Renal pelvis (tissue), 12 donors: ENCODE measurements at places on chromosomes 1 and 21. TPM values are rescaled to one million over a fixed set of nuclear protein-coding genes. Genes with fewer than 3 reads are reported as not detected.

RAB42 gene
- polyA plus RNA-seq: 2.6 TPM

- DNase-seq: no peak
Observed at GRCh38 chr1:150484431-150484830, 2.8 kb upstream of the TARS2 start.

- DNase-seq: no peak
Observed at GRCh38 chr21:16407403-16408240, 677.8 kb downstream of the USP25 start.

GRCh38 chr1:15384301-15384901, 25.3 kb upstream of the EFHD2 start:
- no peak for DNase-seq

DNA sequence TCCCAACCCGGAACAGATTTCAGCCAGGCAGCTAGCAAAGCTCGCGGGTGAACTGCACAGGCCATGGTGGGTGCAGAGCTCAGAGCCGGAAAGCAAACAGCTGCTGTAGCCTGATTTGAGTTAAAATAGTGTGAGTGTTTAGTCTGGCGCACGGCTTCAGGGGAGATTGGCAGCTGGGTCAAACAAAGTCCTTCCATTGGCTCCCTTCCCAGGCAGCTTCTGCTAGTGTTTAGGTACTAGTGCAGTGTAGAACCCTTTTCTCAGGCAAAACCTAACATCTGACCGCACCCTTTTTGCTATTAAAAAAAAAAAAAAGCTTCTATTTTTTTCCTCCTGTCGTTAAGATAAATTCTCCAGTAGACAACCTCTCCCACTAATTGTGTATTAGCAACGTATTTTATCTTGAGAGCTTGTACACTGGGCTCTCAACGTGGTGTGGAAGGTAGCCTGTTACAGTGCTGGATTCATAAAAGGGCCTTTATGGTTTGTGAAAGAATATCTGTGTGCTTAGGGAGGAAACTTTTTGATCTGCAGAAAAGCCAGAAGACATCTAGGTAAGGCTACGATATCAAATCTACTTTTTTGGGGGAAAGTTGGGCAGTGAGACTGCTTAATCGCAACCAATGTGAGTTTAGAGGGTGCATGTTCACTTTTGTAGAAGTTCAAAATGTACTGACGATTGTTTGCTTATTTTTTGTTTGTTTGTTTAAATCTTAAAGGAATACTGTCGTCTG, 689.6 kb downstream of the USP25 start:
- DNase-seq: peak; percentile 87

DNA sequence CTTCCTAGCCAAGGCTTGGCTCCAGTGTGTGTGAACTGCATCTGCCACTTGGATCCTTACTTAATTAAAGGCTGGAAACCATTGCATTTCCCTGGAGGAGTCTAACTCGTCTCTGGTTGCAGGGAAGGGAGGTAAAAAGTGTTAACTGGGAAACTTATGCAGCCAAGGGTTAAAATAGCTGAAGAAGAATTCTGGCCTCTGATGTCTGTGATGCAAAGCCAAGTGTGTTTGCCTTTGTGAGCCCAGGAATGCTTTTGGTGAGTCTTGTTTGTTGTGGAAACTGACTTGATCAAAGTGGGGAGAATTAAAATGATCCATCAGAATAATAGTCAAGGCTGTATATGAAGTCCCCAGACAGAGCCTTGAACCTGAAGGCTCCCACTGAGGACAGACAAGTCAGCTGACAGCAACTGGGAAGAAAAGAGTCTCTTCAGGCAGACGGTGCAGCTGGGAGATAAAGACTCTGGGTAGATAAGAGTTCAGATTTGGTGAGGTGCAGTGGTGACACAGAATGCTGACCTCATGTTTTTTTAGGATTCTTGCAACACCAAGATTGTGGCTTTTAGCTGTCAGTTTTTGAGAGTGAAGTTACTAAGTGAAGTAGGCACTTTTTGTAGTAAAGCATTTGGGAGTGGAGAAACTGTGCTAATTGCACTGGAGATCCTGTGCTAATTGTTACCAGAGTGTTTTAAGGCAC, 59.5 kb upstream of the WLS start:
- no peak for DNase-seq

DNA sequence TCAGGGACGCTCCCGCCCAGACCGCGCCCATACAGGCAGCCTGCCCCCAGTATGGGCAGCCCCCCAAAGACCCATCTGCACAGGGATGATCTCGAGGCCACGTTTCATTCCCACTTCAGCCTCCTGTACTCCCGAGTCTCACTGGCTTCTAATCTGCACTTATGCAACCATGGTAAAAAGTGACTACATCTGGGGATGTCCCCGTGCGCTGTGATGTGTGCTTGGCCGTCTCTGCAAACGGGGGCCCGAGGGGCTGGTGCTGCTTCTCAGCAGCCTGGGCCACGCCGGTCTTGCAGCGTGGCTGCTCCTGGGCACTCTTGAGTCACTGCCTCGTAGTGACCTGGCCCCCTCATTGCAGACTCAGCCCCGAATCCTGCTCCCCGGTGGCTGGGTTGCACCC, 17.4 kb upstream of the PLCH2 start:
- DNase-seq: no peak

- DNase-seq: no peak
Observed at GRCh38 chr1:44575396-44575795, 98.9 kb downstream of the TMEM53 start.

DNA sequence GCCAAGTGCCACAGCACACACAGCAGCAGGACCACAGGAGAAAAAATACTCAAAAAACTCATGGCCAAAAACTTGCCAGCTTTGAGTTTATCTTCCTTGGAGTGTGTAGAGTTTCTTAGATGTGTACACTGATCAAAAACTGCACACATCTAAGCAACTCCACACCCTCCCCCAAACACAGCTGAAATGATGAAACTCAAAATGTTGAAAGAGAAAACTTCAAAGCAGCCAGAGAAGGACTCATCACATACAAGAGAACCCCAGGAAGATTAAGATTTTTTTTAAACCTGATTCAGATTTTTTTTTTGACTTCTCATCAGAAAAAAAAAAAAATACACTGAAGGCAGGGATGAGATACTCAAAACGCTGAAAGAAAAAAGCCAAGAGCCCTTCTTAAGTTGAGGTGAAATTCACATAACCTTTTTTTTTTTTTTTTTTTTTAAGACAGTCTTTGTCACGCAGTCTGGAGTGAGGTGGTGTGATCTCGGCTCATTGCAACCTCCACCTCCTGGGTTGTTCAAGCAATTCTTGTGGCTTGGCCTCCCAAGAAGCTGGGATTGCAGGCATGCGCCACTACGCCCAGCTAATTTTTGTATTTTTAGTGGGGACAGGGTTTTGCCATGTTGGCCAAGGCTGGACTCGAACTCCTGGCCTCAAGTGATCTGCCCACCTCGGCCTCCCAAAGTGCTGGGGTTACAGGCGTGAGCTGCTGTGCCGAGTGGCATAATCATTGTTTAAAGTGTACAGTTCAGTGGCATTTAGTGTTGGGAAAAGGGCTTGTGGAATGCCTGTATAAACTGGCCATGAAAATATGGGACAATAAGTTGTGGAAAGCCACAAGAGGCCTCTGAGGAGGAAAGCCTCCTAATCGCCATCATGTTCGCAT, 20.9 kb upstream of the PDXK start:
- DNase-seq: no peak

DNA sequence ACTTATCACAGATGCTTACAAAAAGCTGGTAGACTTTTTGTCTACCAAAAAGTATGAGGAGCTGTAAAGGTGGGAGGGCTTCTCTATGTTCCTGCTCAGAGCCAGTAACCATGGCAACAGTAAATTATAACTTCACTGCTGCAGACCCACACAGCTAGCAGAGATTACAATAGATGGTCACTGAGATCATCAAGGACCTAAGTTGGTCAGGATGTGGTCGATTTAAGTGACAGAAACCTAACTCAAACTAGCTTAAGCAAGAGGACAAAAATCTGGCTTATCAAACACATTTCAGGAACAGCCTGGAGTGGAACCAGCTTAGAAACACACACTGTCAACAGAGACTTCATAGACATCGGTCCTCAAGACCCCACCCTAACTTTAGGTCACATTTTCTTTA, 113.4 kb upstream of the ATP1A1 start:
- DNase-seq: no peak

DNA sequence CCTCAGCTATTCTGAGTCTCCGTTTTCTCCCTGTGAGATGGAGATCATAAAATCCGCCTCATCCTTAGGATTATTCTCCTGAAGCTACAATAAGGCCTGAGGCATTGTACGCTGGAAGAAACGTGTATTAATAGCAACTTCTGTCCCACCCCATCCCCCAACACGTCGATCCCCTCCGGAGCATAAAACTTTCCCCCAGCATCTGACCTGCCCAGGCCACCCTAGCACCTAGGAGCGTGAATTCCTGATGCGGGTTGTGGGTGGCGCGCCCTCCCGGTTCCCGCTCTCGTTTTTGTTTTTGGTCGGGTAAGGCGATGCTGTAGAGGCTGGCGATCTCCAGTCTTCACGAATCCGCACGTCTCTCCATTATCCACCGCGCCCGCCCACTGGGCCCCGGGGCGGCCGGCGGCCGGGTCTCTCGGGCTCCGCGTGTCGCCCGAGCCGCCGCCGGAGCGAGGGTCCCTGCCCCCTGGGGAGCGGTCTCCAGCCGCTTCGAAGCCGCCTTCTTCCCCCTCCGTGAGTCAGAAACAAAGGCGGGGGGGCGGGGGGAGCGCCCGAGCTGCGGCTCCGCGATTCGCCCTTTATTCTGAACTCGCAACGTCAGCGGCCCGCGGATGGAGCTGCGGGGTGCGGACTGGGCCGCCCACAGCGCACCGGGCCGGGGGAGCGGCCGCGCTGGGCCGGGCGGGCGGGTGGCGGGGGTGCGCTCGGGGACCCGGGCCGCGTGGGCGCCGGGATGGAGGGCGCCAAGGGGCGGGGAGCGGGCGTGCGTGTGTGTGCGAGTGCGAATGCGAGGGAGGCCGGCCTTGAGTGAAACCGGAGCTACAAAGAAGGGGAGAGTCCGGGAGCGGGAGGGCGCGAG, at the start of gene PLEKHO1:
TSS of gene PLEKHO1 (plus strand) at position 646 of the 862 bp plus-strand sequence. CDS start 342 bp downstream, outside the sequence.
- DNase-seq: peak; percentile 77

- DNase-seq: peak; percentile 8
Observed at GRCh38 chr1:51517361-51518032, 1.6 kb downstream of the EPS15 start.

DNA sequence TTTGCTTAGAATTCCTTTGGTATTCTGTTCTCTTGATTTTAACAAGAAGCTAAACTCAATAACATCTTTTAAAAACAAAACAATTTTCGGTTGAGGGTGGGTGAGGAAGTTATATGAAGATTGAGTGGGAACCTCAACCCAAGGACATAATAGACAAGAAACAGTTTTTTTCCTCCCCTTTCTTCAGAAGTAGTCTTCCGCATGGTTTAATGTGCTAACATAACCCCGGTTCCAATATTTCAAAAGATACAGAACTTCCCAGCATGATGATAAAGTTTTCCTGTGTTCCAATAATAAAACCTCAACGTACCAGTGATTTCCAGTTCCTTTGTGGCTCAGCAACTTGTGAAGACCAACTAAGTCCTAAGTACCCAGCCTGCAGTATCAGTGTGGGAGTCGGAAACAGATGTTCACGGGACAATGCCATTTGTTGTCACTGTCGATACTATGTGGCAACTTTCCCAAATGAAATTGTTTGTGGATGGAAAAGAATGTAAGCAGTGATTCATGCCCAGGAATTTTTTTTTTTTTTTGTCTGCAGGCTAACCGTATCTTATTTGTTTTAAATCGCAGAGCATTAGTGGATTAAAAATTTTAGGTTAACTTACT, 48.5 kb downstream of the NR5A2 start:
- DNase-seq: no peak

DNA sequence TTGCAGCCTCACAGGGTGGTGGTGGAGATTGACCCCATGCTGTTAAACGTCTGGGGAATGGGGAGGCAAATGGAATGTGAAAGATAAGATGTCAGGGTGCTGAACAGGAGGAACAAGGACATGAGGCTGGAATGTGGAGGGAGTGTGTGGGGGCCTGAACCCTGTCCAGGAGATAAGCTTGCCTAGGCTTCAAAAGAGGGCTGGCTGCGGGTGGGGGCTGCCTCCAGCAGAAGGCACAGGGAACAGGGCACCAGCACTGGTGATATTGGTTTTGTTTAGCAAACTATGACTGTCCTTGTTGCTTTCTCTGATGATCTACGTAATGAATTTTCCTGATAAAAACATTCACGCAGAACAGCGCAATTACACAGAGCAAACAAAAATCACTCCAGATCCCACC, 52.4 kb upstream of the LRP8 start:
- DNase-seq: no peak

GRCh38 chr1:248596615-248597014, 885 bp downstream of the OR2T10 start:
- no peak for DNase-seq
